Activated CD8-positive, alpha-beta memory T cell treated with anti-CD3 and anti-CD28 coated beads for 1 hour (primary cell): ENCODE measurements at places on chromosomes 7 and 10.

- no peak for DNase-seq
These were observed 234.0 kb downstream of the SNX10 start for GRCh38 chr7:26525398-26526264.

DNA sequence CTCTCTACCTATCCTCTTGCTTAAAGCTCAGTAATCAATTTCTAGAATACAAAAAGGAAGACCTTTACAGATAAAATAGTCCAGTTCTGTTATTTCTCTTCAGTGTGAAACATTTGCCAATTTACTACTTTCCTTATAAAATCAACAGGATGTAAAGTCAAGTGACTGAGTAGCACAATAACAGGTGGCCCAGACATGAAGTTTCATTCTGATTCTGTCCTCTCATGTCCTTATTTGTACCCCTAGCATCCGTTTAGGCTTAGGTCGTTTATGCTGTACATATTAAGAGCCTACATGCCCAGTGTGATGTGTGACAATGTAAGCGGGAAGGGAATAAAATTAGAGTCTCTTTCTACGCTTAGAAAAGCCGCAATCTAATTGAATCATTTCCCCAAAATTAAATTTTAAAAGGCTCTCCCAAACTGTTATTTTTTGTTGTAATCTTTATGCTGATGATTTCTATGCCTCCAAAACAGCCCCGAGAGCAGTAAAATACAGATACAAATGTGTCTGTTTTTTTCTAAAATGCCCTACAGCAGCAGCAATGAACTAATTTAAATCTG lies 29.1 kb downstream of the EPC1 start:
- no peak for DNase-seq

DNA sequence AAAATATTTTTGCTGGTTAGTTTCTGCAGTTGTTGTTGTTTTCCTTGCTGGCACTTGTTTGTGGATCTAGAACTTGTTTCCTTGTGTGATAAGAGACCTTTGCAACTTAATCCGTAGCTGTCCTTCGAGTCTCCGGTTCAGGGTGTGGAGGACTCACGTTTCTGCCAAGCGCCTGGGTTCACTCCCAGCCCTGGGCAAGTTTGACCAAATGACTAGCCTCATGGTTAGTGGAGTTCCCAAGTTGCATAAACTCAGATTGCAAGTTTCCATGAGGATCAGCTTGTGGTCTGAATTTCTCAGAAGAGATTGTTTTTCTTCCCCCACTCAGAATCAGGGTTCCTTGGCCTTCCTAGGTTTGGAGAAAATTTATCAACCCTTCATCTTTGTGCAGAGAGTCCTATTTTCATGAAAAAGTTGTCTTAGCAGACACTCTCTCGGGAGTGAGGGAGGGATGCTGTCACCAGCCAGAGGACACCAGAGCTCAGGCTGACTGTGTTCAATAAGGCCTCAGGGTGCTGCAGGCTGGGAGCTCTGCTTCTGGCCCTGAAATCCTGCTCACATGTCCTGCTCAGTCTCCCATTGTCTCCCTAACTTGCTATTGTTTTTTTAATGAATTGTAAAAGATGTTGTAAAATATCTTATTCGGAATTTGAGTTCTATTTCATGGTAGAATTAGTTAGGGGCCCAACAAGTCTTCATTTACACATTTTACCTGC lies 377.7 kb upstream of the KLF6 start:
- no peak for DNase-seq

DNA sequence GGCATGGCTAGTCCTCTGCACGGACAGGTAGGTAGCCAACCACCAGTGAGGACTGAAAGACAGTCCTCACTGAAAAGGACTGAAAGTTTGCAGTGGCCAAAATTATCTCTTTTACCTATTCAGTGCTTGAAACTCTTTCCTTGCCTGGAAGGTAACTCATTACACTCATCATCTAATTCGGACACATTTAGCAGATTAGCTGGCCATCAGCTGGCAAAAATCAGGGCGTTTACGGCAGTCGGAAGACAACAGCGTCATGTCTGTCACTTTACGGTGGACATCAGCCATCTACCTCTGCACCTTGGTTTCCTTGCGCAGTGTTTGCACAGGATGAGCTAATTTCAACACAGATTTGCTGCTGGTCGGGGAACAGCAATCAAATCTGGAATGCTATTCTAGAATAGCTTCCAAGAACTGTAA lies 740 bp downstream of the ANXA7 start:
- no peak for DNase-seq

DNA sequence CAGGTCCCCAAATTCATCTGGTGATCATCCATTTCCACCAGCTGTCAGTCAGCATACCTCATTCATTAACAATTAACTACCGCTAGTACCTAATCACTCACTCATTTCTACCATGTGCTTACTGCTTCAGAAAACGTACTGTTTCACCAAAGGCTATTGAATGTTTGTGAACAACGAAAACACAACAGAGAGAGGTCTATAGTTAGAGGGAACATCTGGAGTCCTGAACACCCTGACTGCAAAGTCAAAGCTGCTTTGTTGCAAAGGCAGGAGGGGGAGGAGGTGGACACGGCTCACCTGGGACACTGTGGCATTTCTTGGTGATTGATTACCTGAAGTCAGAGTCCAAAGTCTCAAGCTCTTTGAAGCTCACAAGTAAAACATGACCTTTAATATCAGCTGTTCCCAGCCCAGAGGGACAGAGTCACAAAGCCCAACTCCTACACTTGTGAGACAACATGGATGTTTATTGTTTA lies 342.3 kb upstream of the ADARB2 start:
- DNase-seq, result no peak

DNA sequence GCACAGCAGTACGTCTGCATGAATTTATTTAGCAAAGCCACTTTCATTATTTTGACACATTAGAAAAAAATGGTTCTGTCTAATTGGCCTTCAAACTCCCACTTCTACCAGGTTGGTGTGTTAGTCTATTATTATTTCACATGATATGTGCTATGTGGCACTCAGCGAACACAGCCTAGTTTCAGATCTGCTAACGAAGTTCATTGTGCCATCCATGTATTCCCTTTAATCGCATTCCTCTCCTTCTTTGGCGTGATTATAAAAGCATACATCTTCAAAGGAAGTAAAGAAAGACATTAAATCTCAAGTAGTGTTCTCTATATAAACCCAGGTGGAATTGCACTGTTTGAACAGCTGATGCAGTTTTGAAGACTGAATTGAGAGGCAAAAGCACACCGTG lies 96.4 kb upstream of the CACNA2D1 start:
- no peak for DNase-seq

GRCh38 chr7:123562121-123562520 lies 4.5 kb upstream of the NDUFA5 start:
- DNase-seq, result no peak

DNA sequence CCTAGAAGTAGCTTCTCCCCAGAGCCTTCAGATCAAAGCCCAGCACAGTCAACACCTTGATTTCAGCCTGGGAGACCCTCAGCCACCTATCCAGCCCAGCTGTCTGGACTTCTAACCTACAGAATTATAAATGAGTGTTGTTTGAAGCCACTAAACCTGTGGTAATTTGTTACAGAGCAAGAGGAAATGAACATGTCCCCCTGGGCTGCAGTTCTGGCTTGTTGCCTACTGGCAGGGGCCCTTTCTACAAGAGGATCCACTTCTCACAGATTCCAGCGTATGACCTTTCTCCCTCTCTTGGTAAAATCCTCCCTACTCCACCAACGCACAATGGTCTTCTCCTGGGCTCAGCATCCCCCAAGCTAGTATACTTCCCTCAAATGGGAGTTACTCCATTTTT lies 46.4 kb upstream of the ECHDC3 start:
- no peak for DNase-seq

GRCh38 chr7:156616269-156617202 lies 24.0 kb upstream of the RNF32 start:
- no peak for DNase-seq

GRCh38 chr10:130023454-130024230 lies 59.6 kb upstream of the EBF3 start:
- no peak for DNase-seq

DNA sequence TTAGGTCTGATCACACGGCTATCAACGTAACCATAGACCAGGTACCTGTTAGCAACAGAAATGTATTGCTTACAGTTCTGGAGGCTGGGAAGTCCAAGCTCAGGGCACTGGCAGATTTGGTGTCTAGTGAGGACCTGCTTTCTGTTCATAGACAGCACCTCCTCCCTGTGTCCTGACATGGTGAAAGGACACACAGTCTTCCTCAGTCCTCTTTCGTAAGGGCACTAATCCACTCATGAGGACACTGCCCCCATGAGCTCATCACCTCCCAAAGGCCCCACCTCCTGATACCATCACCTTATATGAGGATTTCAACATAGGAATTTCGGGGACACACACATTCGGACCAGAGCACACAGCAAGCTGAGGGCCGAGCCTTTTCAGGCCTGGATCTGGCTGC lies 71.4 kb upstream of the BTBD16 start:
- no peak for DNase-seq

GRCh38 chr7:46165276-46165675 lies 244.2 kb upstream of the IGFBP3 start:
- DNase-seq, result no peak

GRCh38 chr7:50462361-50462760 lies 12.2 kb upstream of the FIGNL1 start:
- no peak for DNase-seq

GRCh38 chr7:90747516-90747915 lies 151.4 kb downstream of the CDK14 start:
- no peak for DNase-seq

DNA sequence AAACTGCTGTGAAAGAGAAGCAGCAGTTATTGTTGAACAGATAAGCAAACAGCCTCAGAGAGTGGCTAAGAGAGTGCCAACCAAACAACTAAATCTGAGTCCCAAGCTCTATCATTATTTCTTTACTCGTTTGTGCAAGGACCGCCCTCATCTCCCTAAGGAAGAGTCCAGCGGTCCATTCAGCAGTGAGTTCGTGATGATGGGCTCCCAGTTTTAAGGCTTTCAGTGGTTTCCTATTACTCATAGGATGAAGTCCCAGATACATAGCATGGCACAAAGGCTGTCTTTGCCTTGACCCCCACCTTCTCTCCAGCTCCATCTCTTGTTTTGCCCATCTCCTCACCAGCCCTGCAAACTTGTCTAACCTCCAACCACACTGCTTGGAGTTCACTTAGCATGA lies 24.3 kb upstream of the PDE1C start:
- DNase-seq, result no peak

DNA sequence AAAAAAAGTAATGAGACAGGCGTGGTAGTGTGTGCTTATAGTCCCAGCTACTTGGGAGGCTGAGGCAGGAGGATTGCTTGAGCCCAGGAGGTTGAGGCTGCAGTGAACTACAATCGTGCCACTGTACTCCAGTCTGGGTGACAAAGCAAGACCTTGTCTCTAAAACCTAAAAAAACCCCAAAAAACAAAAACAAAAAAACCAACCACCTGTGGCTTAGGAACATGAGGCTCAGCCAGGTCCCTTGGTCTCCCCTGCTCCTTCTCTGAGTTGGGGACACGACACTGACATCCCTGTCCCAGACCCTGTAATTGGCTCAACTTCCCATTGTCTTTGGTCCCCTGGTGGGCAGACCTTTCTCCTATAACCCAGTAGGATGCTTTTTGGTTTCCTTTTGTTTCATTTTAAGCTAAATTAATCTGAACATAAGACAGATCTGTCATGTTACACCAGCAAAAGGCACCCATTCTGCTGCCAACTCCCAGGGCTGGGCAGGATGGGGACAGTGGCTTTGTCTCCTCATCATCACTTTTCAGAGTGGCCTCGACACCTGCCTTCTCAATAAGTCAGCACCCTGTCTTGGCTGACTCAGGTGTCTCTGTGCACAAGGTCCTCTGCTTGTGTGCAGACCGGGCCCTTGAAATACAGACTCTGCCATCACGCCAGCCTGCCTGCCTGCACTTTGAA lies 74.4 kb downstream of the MYL10 start:
- no peak for DNase-seq

DNA sequence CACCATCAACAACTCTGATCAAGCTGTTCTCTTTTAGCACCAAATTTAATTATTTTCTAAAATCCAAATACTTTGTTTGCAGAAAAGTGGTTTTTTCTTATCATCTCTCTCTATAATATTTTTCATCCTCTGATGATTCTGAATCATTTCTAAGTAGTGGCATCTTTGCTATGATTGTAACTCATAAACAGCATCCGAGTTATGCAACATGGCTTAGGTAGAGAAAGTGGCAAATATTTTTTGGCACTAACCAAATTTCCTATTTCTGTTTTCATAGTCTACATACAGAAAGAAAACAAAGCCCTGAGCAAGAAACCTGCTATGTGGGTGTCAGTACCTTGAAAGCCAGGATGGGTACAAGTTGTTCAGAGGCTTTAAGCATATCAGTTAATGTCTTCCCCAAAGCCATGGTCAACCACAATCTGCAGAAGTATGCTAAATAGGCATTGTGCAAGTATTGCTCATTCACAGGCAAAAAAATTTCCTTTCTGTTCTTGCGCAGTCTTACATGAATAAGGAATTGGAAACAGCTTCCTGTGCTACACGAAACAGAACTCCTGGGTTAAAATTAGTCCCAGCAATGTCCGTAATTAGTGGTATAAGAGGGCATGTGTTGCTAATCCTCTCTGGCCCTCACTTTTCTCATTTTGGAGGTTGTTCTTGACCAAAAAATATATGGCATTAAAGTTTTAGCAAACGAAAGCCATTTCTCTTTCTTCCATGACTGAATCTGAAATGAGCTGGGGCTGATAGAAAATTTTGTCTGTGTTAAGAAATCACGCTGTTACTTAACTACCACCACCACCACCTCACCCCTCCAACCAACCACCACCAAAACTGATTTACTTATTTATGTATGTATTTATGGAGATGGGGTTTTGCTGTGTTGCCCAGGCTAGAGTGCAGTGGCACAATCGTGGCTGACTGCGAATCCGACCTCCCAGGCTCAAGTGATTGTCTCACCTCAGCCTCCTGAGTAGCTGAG lies 325.6 kb upstream of the MAGI2 start:
- no peak for DNase-seq

- no peak for DNase-seq
These were observed 152.3 kb upstream of the GPR26 start for GRCh38 chr10:123513870-123514269.

GRCh38 chr7:159010411-159010810 lies 134.3 kb downstream of the VIPR2 start:
- no peak for DNase-seq

DNA sequence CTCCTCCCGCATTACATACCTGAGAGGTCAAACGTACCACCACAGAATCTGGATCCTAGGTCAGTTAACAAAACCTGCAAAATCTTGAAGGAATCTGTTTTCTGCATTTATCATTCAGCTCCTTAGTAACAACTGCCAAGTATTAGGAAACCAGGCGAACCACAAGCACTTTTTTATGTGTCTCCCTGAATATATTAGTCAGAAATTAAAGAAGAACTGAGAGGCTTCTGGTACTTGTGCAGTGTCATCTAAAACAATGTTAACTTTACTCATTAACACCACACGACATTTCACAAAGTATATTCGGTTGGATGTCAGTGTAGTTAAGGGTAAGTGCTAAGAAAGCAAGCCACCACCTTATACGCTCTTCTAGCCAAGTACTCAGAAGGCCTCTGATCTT lies 2.5 kb downstream of the CCDC6 start:
- no peak for DNase-seq

- DNase-seq, result no peak
These were observed 3.4 kb downstream of the HOXA10 start for GRCh38 chr7:27170426-27171324.

- no peak for DNase-seq
These were observed 17.4 kb downstream of the UBE2D4 start for GRCh38 chr7:43943417-43944187.

- no peak for DNase-seq
These were observed 320.7 kb downstream of the CAMK1D start for GRCh38 chr10:12670004-12670403.

GRCh38 chr10:79026341-79026761 lies 42.4 kb upstream of the ZMIZ1 start:
- DNase-seq, result no peak

- no peak for DNase-seq
These were observed 93.3 kb upstream of the DUSP5 start for GRCh38 chr10:110404413-110404812.
